Upper lobe of right lung (tissue), 1 donor: ENCODE measurements at places on chromosomes 2 and 18. TPM values are rescaled to one million over a fixed set of nuclear protein-coding genes. Genes with fewer than 3 reads are reported as not detected.

GRCh38 chr2:38239452-38239851 lies 137.6 kb downstream of the ATL2 start:
- H3K4me3 ChIP-seq, result no peak overlapping the region
- no peak for DNase-seq
- H3K36me3 ChIP-seq, result no peaks in the 10 kb centered on the region

The DNAH7 gene
- 0.98 TPM for total RNA-seq

The UBE2E3 gene
- total RNA-seq, result 33.8 TPM

The CHRNG gene
- total RNA-seq, result not detected

- H3K4me1 ChIP-seq, result no peaks in the 10 kb centered on the region
- H3K27me3 ChIP-seq, result no peaks in the 10 kb centered on the region
- DNase-seq, result no peak
- no peak overlapping the region for H3K27ac ChIP-seq
These were observed 22.9 kb downstream of the RBM43 start for GRCh38 chr2:151238527-151239487.

The MAL gene
- 21.2 TPM for total RNA-seq

The OR6B2 gene
- total RNA-seq, result not detected

- H3K36me3 ChIP-seq, result no peaks in the 10 kb centered on the region
- H3K4me3 ChIP-seq, result no peak overlapping the region
- peaks cover 25% of the 10 kb centered on the region for H3K4me1 ChIP-seq
- peak overlapping the region; percentile 15 for H3K27ac ChIP-seq
- no peaks in the 10 kb centered on the region for H3K27me3 ChIP-seq
- DNase-seq, result no peak
These were observed 8.1 kb downstream of the MBP start for GRCh38 chr18:77124452-77124922.

- no peak overlapping the region for H3K4me3 ChIP-seq
- peak overlapping the region; percentile 39 for H3K27ac ChIP-seq
- DNase-seq, result no peak
- H3K36me3 ChIP-seq, result no peaks in the 10 kb centered on the region
These were observed 63.5 kb downstream of the ZNF521 start for GRCh38 chr18:25288340-25288938.

The ADRA2B gene
- 0.14 TPM for total RNA-seq

The C2orf66 gene
- total RNA-seq, result 0.38 TPM

DNA sequence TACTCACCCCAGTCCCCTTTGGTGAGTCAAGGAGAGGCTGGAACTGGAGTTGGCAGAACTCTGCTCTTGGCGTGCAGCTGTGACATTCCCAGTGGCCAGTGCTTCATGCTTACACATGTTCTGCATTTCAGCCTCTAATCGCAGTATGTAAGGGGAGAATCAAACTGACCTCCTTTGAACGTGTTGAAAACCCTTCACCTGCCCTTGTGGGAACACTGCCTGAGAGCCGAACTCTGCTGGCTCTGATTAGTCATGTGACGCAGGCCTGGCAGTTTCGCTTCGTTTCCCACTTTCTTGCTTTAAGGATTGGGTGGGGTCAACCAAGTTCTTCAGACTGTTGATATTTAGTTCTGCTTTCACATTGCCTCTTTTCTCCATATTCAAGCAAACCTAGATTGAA lies 173.8 kb upstream of the BCL2L11 start:
- no peaks in the 10 kb centered on the region for H3K27me3 ChIP-seq
- no peak for DNase-seq
- H3K4me1 ChIP-seq, result peaks cover 10% of the 10 kb centered on the region
- no peaks in the 10 kb centered on the region for H3K36me3 ChIP-seq
- no peak overlapping the region for H3K27ac ChIP-seq
- no peak overlapping the region for H3K4me3 ChIP-seq

- H3K27me3 ChIP-seq, result no peaks in the 10 kb centered on the region
- no peaks in the 10 kb centered on the region for H3K4me1 ChIP-seq
- no peaks in the 10 kb centered on the region for H3K36me3 ChIP-seq
- no peak for DNase-seq
These were observed 328.4 kb downstream of the DYSF start for GRCh38 chr2:71781695-71782228.

DNA sequence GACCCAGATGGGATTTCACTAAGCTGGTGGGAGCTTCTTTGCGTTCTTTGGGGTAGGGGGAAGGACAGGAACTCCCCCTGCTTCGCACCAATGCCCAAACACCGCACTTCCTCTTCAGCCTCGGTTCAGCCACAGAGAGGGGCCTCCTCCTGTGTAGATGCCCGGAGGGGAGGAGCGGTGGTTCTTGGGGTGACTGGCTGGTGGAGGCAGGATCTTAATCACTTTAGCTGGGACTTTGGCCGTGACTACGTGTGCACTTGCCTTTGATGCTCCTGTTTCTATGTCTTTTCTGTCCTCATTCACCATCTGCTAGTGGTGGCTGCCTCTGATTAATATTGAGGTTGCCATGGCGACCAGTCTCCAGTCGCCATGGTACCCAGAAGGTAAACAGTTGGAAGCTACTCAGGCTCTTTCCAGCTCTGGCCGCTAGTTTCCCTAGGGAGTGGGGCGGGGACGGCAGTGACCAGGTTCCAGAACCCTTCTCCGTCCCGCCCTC lies 1.9 kb downstream of the CNGA3 start:
- peaks cover 14% of the 10 kb centered on the region for H3K4me1 ChIP-seq
- no peaks in the 10 kb centered on the region for H3K36me3 ChIP-seq
- DNase-seq, result no peak
